ENCODE measurements at places on chromosomes 2 and 18.

DNA sequence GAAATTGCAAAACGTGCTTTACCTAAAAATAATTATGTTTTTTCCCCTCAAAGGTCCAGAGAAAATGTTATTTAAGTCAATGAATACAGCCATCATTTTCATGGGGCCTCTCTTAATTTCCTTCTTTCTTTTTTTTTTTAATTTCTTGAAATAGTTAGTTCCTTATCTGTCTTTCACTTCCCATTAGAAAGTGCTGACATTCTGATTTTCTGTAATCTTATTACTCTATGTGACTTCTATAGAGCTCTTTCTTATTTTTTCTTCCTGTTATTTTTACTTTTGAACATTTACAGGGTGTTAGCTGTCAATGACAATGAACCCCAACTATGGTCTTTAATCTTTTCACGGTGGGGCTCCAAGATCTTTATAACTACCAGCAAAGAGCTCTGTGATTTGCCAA is 30.0 kb downstream of the CTLA4 start:
- no peak for DNase-seq

DNA sequence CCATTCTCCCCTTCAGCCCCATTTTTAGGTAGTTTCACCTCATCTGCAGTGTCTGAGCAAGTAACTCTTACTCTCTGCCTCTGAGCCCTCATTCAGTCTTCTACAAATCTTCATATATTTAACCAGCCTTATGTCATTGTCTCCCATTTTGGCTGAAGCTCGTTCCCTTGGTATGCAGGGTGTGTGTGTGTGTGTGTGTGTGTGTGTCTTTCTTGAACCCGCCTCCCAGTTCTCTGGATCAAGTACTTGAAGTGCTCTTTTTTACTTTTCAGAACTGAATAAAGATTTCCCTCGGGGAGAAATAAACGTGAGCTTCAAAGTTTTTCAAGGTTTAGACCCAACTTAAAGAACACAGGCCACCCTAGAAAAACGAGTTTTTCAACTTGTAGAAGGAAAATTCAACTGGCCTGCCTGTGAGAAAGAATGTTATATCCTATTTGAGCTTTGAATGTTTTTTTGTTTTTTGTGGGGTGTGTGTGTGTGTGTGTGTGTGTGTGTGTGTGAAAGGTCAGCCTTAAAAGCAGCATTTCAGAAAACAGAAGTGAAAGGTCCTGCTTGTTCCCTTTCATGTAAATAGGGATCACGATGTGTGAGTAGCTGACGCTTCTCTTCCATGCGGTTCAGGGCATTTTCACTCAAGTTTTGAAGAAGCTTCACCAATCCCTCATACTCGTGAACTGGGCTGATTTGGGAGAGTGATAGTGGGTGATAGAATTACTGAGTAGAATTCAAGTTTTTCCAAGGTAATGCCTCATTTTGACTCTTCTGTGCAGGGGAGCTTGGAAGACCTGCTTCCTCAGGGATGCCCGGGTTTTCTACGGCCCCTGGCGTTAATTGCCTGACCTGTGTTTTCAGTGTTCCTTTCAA is 50.6 kb upstream of the EML6 start:
- no peak for DNase-seq

DNA sequence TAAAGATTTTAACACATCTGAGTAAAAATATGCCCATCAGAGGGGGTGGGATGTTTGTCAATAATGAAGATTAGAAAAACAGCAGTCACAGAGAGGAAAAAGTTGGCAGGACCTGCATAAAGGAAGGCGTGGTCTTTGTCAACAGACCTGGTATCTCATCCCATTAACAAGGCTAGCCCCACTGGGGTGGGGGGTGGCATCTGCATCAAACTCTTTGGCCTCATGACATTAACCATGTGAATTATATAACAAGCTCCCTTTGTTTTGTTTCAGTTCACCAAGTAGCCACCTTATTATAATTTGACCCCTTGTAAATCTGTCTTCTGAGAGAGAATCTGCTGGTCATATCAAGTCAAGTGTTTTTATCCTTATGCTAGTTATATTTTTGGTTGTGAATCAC is 28.8 kb downstream of the NEMP2 start:
- no peak for DNase-seq

DNA sequence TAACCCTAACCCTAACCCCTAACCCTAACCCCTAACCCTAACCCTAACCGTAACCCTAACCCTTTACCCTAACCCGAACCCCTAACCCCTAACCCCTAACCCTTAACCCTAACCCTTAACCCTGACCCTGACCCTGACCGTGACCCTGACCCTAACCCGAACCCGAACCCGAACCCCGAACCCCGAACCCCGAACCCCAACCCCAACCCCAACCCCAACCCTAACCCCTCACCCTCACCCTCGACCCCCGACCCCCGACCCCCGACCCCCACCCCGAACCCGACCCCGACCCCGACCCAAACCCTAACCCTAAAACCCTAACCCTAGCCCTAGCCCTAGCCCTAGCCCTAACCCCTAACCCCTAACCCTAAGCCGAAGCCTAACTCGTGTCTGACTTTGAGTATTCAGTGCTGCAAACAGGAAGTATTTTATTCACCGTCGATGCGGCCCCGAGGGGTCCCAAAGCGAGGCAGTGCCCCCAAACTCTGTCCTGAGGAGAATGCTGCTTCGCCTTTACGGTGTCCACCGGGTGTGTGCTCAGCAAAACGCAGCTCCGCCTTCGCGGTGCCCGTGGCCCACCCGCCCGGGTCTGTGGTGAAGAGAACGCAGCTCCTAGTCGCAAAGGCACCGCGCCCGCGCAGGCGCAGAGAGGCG is 36.0 kb downstream of the FAM110C start:
- DNase-seq, result no peak

DNA sequence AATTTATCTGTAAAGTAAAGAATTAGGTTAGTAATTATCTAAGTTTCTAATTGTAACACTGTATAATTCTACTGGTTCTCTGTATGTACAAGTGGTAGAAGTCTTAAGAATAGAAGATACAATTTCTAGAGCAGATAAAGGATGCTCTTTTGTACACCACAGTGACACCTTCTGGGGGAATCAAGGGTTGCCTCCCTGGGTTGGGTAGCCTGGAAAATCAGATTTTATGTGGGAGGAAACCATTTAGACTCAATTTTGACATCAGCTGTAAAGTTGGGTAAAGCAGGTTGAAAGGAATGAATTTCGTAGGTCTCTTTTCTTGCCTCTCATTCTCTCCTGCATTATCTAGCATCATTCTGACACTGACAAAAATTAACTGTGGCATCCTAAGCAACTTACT is 354.8 kb downstream of the DCC start:
- no peak for DNase-seq

GRCh38 chr2:209471037-209471436 is 47.2 kb downstream of the MAP2 start:
- DNase-seq, result no peak

Measured in Daoy (cell line).